ENCODE measurements at places on chromosomes 2 and 18. TPM values are rescaled to one million over a fixed set of nuclear protein-coding genes. Genes with fewer than 3 reads are reported as not detected.
A peak's percentile ranks its signal among the peaks of the same experiment; 100 is the strongest.

OTX1 gene
- total RNA-seq: not detected

DNA sequence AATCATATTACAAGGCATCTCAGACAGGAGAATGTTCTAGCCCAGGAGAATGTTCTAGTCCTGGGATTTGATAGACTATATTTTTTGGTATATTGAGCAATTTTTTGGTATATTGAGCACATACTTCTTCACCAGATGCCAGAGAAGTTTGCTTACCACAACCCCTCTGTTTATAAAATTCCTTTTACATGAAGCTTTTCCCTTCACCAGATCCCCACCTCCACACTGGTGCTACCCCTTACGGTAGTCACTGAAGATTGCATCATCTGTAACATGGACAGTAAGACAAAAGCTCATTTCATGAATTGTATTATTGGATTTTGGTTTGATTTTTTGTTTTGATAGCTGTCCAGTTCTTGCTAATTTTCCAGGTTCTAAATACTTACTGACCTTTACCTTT is 7.2 kb upstream of the HNMT start:
- H3K4me1 ChIP-seq: peaks cover 9% of the 10 kb centered on the region
- H3K36me3 ChIP-seq: no peaks in the 10 kb centered on the region
- DNase-seq: no peak
- H3K4me3 ChIP-seq: no peak overlapping the region
- no peaks in the 10 kb centered on the region for H3K27me3 ChIP-seq

MOGAT1 gene
- not detected for total RNA-seq

- no peak for DNase-seq
- no peak overlapping the region for H3K4me3 ChIP-seq
- peaks cover 12% of the 10 kb centered on the region for H3K4me1 ChIP-seq
- no peaks in the 10 kb centered on the region for H3K36me3 ChIP-seq
- H3K27me3 ChIP-seq: no peaks in the 10 kb centered on the region
- H3K27ac ChIP-seq: no peak overlapping the region
Measured at GRCh38 chr18:23320709-23321236, 132.3 kb upstream of the RIOK3 start.

SH3RF3 gene
- 1.9 TPM for total RNA-seq

SLC35G4 gene
- total RNA-seq: not detected

GRCh38 chr2:101971836-101972235 is 19.9 kb upstream of the IL1R2 start:
- DNase-seq: no peak
- H3K27me3 ChIP-seq: no peaks in the 10 kb centered on the region
- H3K36me3 ChIP-seq: no peaks in the 10 kb centered on the region
- H3K4me3 ChIP-seq: no peak overlapping the region
- no peaks in the 10 kb centered on the region for H3K4me1 ChIP-seq
- H3K27ac ChIP-seq: no peak overlapping the region

KCNG3 gene
- total RNA-seq: 2.1 TPM

SP140 gene
- 78.3 TPM for total RNA-seq

- peaks cover 4% of the 10 kb centered on the region for H3K4me1 ChIP-seq
- H3K4me3 ChIP-seq: no peak overlapping the region
- H3K27me3 ChIP-seq: no peaks in the 10 kb centered on the region
- no peak overlapping the region for H3K27ac ChIP-seq
Measured at GRCh38 chr18:79815657-79816056, 17.9 kb downstream of the KCNG2 start.

DNA sequence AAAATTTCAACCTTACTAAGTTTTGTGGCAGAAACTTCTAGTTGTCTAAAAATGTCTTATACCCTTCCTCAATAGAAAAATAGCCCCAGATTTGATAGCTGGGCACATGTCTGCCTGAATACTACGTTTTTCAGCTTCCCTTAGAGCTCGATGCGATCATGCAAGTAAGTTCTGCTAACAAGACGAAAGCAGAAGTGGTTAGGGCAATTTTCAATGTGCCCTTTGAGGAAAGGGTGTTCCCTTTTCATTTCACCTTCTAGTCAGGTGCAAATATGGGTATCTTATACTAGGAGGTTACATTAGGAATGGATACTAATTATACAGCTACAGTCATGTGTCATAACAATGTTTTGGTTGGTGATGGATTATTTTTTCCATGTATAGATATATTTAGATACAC is 1572.1 kb upstream of the LRRTM1 start:
- H3K36me3 ChIP-seq: no peaks in the 10 kb centered on the region
- no peaks in the 10 kb centered on the region for H3K4me1 ChIP-seq
- no peaks in the 10 kb centered on the region for H3K27me3 ChIP-seq
- no peak for DNase-seq
- no peak overlapping the region for H3K27ac ChIP-seq

GRCh38 chr18:45635893-45636509 is 20.7 kb downstream of the SLC14A2 start:
- H3K4me1 ChIP-seq: no peaks in the 10 kb centered on the region
- H3K27me3 ChIP-seq: peaks cover 3% of the 10 kb centered on the region
- no peaks in the 10 kb centered on the region for H3K36me3 ChIP-seq

EVX2 gene
- total RNA-seq: not detected

DNA sequence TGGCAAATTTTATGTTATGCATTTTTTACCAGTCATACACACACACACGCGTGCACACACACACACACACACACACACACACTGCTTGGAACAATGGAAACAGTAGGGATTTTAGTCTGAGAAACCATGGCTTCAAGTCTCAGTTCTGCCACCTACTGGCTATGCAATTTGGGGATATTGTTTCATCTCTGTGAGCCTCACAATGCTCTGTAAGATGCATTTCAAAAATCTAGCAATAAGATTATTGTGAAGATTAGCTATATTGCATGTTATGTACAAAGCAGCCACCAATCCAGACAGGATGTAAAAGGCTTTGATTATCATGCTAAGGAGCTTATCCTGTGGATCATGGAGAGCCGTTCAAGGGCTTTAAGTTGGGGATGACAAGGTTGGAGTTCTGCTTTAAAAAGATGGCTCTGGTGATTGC is 401.4 kb downstream of the NBAS start:
- peaks cover 11% of the 10 kb centered on the region for H3K4me1 ChIP-seq
- peak; percentile 40 for DNase-seq
- H3K27me3 ChIP-seq: peaks cover 8% of the 10 kb centered on the region
- no peak overlapping the region for H3K4me3 ChIP-seq
- H3K27ac ChIP-seq: no peak overlapping the region

RAB27B gene
- total RNA-seq: not detected

DNA sequence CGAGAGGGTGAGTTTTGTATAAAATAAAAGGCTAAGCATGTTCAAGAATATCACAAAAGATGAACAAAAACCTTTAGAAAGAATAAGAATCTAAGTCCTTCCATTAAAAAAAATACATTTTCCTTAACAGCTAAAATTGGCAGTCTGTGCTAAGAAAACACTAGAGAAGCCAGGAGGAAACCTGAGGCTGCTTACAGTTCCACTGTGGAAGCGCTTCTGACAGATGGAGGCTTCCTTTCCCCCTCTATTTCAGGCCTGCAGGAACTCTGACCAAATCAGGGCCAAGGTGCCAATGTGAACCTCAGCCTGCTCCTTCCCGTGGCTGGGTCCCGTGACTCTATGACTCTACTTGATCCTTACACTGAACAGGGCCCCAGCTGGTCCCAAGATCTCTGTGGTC is 108.1 kb upstream of the ARHGAP28 start:
- no peak overlapping the region for H3K4me3 ChIP-seq
- DNase-seq: no peak
- no peaks in the 10 kb centered on the region for H3K4me1 ChIP-seq
- no peaks in the 10 kb centered on the region for H3K27me3 ChIP-seq
- no peak overlapping the region for H3K27ac ChIP-seq

GRCh38 chr2:84424152-84424551 is 34.9 kb downstream of the SUCLG1 start:
- no peaks in the 10 kb centered on the region for H3K27me3 ChIP-seq
- H3K4me3 ChIP-seq: no peak overlapping the region
- H3K27ac ChIP-seq: no peak overlapping the region
- H3K36me3 ChIP-seq: peaks cover 18% of the 10 kb centered on the region

All from activated CD8-positive, alpha-beta T cell treated with anti-CD3 and anti-CD28 coated beads for 36 hours (primary cell).